ENCODE measurements at places on chromosomes 12 and 14. TPM values are rescaled to one million over a fixed set of nuclear protein-coding genes. Genes with fewer than 3 reads are reported as not detected.

DNA sequence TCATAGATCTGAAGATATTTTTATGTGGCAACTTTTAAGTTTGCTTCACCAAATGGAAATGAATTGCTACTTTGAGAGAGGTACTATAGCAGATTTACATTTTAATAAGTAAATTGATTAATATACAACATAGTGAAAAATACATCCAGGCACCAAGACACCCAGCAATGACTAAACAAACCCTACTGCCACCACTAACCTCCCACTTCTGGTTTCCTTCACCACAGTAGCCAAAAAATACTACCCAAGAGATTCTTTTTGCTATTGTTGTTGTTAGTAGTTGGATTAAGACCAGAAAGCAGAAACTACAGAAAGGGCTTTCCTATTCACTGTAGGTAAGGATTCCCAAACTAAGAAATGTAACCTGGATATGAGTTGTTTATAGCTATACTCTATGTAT is 54.1 kb downstream of the COCH start:
- no peak for DNase-seq

The PIANP gene
- under 0.01 TPM for total RNA-seq

The RERGL gene
- not detected for total RNA-seq

The LHX5 gene
- total RNA-seq, result not detected

The NRXN3 gene
- 0.27 TPM for total RNA-seq

- DNase-seq, result no peak
These were observed 3.1 kb upstream of the OR4N2 start for GRCh38 chr14:19800282-19801117.

The RNU6-8 gene
- not detected for total RNA-seq

GRCh38 chr14:104290756-104291122 is 152.4 kb downstream of the KIF26A start:
- DNase-seq, result no peak

GRCh38 chr14:99188731-99189191 is 83.2 kb downstream of the BCL11B start:
- no peak for DNase-seq

DNA sequence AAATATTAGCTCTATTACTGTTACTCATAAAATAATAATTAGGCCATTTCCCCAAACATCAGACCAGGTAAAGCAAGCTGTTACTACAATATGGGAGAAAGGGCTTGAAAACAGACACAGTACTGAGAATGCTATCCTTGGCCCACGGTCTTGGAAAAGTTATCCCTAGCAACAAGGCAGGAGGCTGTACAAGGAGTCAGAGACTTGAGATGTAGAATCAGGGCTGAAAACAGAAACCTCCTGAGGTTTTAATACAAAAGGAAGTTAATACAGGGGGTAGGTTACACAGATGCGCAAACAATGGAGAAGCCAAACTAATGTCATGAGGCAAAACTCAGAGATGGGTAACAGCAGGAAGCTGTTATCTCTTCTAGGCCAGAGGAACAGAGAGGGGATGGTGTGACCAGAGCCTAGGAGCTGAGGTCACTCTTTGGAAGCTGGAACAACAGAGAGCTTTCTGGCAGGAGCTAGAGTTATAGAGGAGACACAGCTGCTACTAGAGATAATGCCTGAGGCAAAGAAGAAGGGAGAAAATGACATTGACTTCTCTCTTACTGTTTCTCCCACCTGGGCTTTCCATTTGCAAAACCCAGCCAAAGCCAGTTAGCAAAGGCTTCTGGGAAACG is 248.8 kb downstream of the SUDS3 start:
- no peak for DNase-seq

DNA sequence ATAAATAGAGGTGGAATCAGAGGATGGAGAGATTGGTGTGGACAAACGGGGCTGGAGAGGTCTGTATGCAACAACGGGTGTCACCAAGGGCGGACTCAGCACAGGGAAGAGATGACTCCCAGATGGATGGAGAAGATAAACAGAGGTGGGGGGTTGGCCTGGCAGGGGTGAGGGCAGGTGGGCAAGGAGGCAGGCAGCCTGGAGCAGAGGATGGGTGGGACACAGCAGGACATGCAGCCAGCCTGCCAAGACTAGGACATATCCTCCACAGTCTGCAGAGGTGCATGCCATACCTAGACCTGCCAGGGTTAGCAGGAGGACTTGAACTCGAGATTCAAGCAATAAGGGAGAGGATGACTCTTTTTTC is 56.2 kb downstream of the TTC7B start:
- no peak for DNase-seq

DNA sequence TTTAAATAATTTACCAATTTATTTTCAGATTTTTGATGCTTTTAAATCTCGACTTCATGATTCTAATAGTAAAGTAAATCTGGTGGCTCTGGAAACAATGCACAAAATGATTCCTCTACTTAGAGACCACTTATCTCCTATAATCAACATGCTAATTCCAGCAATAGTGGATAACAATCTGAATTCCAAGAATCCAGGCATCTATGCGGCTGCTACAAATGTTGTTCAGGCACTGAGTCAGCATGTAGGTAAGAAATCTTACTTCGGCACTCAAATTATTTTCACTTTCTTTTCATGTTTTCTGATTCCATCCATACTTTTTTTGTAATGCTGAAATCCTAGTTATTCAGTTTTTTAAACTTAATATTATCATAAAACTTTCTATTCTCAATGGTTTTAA is 15.5 kb upstream of the PRPF39 start:
- no peak for DNase-seq

GRCh38 chr14:103169954-103170353 is 46.7 kb downstream of the TNFAIP2 start:
- DNase-seq, result no peak

The LMNTD1 gene
- not detected for total RNA-seq

Data from hematopoietic multipotent progenitor cell (in vitro differentiated cells).